ENCODE measurements at places on chromosomes 1 and 21.
A peak's percentile ranks its signal among the peaks of the same experiment; 100 is the strongest.

- DNase-seq, result no peak
Observed at GRCh38 chr1:165755393-165756010, 13.2 kb downstream of the TMCO1 start.

DNA sequence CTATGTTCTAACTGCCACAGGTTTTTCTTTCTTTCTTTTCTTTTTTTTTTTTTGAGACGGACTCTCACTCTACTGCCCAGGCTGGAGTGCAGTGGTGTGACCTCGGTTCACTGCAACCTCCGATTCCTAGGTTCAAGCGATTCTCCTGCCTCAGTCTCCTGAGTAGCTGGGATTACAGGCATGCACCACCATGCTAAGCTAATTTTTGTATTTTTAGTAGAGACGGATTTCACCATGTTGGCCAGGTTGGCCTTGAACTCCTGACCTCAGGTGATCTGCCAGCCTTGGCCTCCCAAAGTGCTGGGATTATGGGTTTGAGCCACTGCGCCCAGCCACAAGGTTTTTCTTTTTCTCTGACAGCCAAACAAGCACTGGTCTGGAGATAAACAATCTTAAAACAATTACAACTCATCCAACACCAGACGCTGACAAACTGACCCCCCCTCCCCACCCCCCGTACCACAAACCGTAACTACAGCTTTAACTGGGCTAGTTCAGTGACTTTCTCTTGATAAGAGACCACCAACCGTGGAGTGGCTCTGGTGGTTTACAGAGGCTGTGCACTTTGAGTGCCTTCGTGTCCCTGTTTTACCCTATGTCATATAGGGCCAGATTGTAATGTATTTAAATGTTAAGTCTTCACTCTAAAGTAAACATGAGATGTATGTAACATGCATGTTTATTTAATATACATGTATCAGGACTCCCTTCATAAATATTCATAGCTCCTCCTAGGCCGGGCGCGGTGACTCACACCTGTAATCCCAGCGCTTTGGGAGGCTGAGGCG lies 19.5 kb upstream of the PUM1 start:
- DNase-seq, result no peak

DNA sequence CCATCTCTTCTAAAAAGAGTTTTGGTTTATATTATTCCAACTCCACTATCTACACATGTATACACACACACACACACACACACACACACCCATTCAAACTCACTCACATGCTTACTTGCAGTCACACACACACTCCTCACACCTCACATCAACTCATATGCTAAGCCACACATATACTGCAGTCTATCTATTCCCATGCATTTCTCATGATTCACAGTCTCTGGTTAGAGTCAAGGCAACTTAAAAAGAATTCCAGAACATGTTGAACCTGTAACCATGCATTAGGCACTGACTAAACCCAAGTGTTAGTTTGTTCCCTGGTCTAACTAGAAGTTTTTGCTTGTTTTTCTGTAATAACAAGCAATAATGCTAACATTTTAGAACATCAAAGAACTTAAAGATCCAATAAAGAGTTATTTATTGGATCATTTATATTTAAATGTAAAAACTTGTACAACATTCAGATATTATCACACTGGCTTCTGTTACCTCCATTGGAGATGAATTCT lies 931.1 kb downstream of the PLA2G4A start:
- no peak for DNase-seq

DNA sequence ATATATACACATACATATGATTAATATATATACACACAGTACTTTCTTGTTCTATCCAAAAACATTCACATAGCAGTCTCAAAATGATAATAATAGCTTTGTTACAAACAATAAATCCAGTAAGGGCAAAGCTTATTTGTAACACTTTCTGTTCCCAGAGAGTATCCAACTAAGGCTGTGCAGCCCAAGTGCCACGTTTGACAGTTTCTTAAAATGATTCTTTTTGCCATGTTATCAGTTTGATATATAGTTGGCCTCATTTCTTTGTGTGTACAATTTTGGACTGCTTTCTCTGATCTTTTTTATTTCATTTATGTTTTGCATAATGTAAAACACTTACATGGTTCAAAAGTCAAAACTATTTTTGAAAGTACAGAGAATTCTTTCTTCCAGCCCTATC lies 11.8 kb downstream of the KCNE1 start:
- DNase-seq, result no peak

- no peak for DNase-seq
Observed at GRCh38 chr1:151541752-151542151, 1.6 kb downstream of the TUFT1 start.

DNA sequence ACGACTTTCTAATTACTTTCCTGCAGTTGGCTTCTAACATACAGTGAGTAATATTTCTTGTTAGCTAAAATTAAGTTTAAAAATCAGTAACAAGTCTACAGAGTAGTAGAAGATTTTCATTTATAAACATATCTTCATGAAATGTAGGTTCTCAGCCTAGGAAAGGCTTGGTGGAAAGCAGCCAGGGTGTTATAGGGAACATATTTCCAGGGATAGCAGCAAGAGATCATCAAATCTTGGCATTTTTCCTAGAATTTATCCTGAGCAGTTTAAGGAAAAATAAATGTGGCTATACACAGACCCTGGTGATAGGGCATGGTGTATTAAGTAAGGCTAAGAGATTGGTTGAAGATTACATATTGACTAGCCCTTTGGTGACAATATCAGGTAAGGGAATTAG lies 203.5 kb upstream of the NEGR1 start:
- no peak for DNase-seq

DNA sequence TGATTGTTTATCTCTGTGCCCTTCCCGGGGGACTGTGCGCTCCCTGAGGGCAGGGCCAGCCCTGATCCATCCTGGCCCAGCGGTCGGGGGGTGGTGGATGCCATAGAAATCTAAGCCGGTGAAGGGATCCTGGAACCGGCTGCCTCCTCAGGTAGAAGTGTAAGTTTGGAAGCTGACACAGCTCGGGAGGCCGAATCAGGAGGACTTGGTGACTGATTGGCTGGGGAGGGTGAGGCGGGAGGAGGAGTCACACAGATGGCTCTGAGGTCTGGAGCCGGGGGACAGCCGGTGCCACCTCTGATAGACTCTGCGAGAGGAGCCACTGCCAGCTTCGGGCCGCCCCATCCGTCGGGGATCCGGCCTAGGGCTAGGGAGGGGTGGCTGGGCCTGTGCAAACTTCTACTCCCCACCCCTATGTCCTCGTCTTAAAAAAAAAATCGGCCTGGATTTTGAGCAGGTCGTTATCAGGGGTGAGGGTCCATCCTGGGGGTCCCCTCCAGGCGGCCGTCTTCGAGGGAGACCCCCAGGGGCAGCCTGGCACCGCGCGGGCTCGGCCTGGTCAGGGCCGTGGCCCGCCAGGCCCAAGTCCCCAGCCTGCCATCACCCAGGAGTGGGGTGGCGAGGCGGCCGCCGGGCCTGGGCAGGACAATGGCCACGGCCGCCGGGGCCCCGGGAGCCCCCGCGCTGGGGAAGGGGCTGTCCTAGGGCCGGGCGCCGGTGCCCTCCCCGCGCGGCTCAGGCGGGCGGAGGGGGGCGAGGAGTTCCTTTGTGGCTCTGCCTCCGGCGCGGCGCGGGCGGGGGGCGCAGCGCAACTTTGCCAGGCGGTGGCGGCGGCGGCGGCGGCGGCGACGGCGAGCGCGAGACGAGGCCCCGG lies 708 bp upstream of the ZNF362 start:
- DNase-seq, result peak; percentile 43

- no peak for DNase-seq
Observed at GRCh38 chr21:17523007-17523451, 10.2 kb downstream of the CXADR start.

- no peak for DNase-seq
Observed at GRCh38 chr1:55067914-55068313, 28.6 kb downstream of the PCSK9 start.

GRCh38 chr1:51086496-51087271 lies 15.3 kb upstream of the C1orf185 start:
- no peak for DNase-seq

GRCh38 chr21:35048183-35048601 lies 910 bp downstream of the RUNX1 start:
- no peak for DNase-seq

DNA sequence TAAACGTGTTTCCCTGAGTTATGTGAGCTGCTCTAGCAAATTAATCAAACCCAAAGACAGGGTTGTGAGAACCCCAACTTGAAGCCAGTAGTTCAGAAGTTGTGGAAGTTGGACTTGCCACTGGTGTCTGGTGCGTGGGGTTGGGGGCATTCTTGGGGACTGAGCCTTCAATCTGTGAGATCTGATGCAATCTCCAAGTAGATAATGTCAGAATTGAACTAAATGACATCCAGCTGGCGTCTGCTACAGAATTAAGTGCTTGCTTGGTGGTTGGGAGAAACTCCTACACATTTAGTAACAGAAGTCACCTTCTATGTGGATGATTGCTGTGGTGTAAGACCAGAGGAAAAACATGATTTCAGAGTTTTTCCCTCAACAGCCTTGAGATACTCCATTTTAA lies 207.4 kb downstream of the FGGY start:
- no peak for DNase-seq

DNA sequence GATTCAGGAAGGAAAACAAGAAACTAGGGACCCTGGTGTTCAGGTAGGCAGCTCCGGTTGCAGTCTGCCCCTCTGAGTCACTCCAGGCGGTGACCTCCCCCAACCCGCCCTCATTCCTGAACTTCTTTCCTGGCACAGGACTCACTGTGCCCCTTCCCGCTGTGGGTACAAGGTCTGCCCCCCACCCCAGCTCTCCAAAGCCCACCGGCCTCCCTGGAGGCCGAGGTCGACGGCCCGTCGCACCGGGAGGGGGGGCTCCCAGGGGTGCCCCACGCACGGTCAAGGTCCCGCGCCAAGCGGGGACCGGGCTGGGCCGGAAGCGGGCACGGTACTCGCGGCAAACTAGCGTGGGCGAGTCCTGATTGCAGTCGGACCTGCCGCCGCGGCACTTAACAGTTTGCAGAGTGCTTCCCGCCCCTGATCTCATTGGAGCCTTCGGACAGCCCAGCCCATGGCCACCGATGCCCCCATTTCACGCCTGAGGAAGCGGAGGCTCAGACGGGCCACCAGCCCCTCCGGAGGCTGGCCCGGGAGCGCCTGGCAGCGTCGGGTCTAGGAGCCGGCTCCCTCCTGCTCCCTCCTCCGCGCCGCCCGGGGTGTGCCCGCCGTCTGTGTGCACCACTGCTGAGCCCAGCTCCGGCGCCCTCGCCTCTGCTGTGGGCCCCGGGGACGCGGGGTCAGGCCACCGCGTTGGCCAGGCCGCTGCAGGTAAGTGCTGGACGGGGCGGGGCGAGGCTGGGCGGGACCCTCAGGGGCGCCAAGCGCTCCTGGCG lies at the start of gene GJB3:
Gene GJB3, plus strand, starts transcription at position 144 of the 773 bp plus-strand sequence. CDS start 3,549 bp downstream, outside the sequence.
- DNase-seq, result no peak

DNA sequence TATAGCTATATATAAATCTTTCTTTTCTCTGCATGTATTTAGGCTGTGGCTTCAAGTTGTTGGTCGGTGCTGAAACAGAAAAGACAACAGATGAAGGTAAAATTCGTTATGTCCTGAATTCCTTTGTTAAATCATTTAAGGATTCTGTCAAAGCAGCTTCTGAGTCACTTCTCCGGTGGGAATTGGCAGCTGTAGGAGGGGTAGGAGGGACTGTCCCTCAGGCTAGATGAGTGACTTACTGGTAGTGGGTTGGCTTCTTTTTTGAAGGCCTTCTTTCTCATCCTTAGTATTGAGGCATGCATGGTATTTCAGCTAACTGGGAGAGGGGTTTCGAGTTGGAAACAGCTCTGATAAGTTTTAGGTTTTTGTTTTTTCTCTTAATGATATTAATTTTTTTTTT lies 22.1 kb upstream of the NEXN start:
- DNase-seq, result peak; percentile 30

GRCh38 chr1:82836973-82837680 lies 1036.4 kb downstream of the ADGRL2 start:
- DNase-seq, result no peak

DNA sequence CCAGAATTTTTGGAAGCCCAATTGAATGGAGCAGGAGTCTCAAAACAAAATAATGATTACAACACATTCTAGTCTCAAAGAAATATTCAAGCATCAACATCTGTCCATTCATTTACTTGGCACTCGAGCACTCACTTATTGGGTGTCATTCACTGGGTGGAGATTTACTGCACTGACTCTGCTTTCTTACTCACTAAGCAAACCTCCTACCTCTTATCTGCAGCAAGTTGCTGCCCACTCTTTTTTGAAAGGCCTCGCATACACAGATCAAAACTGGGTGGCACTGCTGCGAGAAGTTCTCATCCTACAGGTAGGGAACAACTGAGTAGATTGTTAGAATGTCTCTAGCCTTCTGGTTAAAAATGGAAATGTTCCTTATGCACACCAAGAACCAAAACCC lies 18.0 kb downstream of the RHBDL2 start:
- no peak for DNase-seq

- DNase-seq, result no peak
Observed at GRCh38 chr1:226378071-226378470, 29.8 kb downstream of the PARP1 start.

DNA sequence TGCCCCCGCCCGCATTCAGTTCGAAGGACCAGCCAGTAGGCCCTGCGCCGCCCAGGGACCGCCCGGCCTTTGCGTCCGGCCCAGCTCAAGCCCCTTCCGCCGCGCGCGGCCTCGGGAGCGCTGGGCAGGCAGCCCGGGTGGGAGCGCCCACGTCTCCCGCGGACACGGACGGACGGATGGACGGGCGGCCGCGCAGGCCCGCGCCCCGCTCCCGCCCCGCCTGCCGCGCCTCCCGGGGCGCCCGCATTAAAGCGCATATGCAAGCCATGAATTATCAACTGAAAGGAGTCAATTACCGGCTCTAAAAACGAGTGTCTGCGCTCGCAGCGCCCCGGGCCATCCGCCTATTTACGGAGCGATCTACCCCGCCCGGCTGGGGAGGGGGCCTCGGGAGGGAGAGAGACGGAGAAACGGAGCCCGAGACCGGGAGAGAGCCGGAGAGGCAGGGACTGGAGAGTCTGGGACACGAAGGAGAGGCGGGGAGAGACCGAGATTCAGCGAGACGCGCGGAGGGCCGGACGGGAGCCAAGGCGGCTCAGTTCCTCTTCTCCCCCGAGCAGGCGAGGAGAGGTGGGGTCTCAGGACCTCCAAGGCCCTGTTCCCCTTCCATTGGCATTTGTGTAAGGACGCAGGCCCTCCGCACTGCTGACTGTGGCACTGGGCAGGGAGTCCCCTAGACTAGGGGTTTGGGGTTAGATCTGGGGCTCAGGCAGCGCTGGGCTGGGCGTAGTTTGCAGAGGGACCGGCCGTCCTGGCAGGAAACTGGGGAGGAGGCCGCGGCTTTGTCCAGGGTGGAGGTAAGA lies 41.3 kb upstream of the DMBX1 start:
- DNase-seq, result no peak

DNA sequence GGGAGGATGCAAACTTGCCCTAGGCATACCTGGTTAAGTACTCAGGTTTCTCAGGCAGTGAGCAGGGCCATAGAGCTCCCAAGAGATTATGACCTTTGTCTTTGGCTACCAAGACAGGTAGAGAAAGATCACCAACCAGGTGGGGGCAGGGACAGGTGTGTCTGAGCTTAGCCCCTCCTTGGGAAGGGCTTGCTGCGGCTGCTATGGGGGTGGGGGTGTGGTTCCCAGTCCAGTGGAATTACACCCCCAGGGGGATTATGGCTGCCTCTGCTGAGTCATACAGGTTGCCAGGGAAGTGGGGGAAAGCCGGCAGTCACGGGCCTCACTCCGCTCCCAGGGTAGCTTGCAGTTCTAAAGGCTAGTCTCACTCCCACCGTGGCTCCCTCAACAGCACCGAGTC lies 65.2 kb upstream of the FAM163A start:
- no peak for DNase-seq

Measured in lung microvascular endothelial cell (primary cell).